ENCODE measurements at places on chromosomes 2 and 18. TPM values are rescaled to one million over a fixed set of nuclear protein-coding genes. Genes with fewer than 3 reads are reported as not detected.

GRCh38 chr2:213757525-213757924 lies 473.3 kb downstream of the SPAG16 start:
- no peak for DNase-seq

- no peak for DNase-seq
Measured at GRCh38 chr2:44071454-44072046, 75.8 kb upstream of the LRPPRC start.

DNA sequence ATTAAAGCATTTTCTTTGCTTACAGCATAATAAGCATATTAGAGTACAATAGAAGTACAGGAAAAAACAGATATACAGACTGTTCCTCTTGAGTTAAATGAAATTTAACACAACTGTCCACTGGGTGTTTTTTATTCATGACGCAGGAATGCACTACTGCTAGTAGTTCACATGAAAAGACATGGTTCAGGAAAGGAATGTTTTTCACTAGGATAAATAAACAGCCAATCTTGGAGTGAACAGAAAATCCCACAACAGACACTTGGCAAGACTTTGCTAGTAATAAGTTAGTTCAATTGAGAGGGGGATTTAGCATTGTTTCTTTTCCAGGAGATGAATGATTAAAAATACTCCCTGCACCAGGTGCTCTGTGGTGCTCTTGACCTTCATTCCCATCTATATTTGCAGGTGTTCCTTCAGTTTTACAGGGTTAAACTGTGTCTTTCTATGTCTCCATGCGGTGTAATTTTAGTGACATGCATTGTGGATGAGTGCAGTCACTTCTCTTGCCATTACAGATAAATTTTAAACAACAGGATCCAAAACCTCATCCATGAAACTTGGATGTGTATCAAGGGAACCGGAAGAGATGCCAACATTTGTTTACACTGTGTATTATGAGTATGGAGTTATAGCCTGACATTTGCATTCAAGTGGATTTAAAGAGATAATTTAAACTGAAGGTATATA lies 796.6 kb downstream of the DSC3 start:
- DNase-seq: peak; percentile 24

Gene THSD7B
- 4.3 TPM for polyA plus RNA-seq

DNA sequence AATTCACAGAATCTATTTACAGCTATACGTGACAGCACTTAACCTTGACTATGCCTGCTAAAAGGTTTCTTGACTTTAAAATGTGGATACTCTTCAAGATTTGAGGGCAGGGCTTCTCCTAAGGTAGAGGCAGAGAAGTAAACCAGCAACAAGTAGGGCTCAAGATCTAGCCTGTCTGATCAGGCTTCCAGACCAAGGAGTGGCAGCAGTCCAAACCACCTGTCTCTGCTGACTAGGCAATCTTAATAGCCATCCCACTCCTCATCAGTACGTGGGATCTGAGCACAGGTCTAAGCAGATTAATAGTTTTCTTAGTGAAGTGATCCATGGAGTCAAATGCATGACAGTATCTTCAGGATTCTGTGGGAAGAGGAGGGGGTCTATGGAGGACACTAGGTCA lies 100.4 kb downstream of the GPD2 start:
- DNase-seq: no peak

DNA sequence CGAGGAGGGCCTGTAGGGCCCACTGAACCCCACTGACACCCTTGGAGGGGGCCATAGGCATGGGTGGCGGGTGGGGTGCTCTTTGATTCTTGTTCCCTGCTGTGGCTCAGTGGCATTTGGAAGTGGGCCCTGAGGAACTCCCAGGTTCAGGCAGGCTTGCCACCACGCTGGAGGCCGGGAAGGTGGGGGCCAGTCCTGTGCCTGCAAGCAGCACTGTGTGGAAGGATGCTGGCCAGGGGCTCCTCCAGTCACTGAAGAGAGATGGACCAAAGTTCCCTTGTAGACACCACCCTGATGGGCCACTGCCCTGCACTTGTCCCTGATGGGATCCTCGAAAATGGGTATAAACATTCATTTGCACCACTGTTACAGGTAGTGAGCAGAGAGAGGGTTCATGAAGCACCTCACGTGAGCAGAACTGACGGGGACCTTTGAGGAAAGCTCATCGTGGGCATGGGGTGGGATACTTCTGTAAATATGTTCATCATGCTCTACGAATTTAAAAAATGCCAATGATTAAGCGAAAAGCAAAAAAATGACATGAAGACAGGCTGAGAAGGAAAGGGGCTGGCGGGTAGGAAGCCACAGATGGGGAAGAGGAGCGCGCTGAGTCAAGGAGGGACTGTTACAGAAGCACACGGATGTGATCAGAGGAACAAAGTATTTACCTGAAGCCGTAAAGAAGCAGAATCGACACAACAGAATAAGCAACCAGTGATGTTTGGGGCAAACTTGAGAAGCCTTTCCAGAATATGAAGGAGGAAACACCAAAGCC lies 45.2 kb upstream of the ASB1 start:
- DNase-seq: no peak

DNA sequence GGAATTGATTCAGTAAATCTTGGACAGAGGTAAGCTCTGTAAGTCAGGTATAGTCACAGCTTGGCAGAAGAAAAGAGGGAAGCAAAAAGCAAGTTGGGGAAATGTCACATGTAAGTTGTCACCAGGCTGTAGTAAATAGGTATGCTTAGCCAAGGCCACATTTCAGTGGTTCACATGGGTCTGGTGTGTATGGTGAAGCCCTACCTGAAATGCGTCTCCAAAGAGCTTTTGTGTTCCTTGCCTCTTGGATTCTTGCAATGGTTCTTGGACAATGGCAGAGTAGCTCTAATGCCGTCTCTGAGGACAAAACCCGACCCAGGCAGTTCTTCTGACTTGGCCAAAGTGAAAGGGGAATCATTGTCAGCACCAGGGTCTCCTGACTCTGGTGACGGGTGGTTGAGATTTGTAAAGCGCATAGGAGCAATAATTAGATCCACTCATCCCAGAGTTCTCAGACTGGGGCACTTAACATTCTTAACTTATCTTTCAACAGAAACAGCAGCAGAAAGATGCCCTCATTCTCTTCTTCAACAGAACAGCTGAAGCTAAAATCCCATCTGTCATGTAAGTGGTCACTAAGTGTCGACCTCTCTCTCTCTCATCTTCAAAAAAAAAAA lies 34.4 kb upstream of the RPL37A start:
- no peak for DNase-seq

GRCh38 chr2:241794250-241794823 lies 14.7 kb upstream of the NEU4 start:
- no peak for DNase-seq

GRCh38 chr2:3627500-3628100 lies 30.4 kb upstream of the ALLC start:
- DNase-seq: no peak

Gene CYP1B1
- 80.0 TPM for polyA plus RNA-seq

Gene TRIM43
- polyA plus RNA-seq: 0.44 TPM

- DNase-seq: no peak
Measured at GRCh38 chr2:136980303-136980702, 215.0 kb downstream of the THSD7B start.

Gene KANSL1L
- 40.6 TPM for polyA plus RNA-seq

DNA sequence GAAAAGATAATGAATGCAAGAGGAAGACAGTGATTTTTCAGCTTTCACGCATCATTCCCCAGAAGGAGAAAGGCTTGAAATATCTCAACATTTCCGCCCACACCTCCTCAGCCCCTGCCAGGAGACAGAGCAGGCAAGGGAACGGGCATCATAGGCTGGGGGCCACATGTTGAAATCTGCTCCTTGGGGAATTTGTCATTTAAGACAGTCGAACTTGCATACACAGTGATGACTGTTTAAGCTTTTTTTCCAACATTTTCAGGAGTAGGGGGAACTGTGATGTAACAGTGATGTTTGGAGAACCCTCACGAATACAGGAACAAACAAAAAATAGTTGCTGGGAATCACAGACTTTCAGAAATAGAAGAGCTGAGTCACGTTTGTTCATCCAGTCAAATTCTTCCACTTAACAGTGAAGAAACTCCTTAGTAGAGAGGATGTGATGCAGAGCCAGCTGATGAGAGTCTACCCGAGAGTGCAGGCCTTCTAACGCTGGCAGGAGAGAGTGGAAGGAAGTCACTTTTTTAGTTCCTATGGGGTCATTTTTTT lies 266.8 kb downstream of the ALPK2 start:
- DNase-seq: no peak

GRCh38 chr2:30936977-30937376 lies 129.7 kb upstream of the CAPN13 start:
- DNase-seq: no peak

Gene FOXI3
- 0.19 TPM for polyA plus RNA-seq

GRCh38 chr2:55419233-55419678 lies 400 bp downstream of the CCDC88A start:
- DNase-seq: peak; percentile 52

GRCh38 chr2:191086706-191087105 lies 64.1 kb downstream of the STAT4 start:
- no peak for DNase-seq

DNA sequence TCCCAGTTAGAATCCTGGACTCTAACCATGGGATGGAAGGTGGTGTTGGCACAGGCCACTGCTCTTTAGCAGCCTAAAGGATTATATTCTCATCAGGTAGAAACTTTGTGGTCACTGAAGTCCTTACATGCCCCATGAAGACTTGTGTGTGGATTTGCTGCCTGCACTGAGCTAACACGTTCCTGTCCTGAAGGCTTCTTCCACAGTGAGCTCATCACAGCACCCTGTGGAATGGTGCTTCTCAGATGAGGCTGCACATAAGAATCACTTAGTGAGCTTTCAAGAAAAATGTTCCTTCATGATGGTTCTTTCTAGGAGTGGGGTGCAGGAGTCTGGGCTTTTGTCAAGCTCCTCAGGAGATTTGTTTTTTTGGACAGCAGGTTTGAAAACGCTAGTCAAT lies 26.8 kb downstream of the STAMBP start:
- DNase-seq: no peak

GRCh38 chr2:122706757-122707223 lies 951.3 kb downstream of the TSN start:
- DNase-seq: no peak

GRCh38 chr2:222303045-222303827 lies 4.4 kb upstream of the PAX3 start:
- no peak for DNase-seq
